ENCODE measurements at places on chromosomes 3 and 15.

DNA sequence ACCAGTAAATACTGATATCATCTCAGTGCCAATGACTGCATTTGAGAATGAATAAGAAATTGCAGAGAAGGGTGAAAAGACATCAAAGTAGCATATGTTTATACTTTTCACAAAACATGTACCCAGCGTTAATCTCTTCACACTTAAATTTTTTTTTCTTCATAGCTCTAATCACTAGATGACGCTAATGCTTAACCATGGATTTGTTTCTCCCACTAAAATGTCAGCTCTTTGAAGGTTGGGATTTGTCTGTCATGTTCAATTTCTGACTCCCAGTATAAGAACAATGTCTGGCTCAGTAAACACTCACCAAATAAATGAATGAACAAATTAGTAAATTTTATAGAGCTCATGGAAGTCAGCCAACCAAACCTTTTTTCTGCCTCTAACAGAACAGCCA lies 78.3 kb upstream of the LMCD1 start:
- DNase-seq: no peak

DNA sequence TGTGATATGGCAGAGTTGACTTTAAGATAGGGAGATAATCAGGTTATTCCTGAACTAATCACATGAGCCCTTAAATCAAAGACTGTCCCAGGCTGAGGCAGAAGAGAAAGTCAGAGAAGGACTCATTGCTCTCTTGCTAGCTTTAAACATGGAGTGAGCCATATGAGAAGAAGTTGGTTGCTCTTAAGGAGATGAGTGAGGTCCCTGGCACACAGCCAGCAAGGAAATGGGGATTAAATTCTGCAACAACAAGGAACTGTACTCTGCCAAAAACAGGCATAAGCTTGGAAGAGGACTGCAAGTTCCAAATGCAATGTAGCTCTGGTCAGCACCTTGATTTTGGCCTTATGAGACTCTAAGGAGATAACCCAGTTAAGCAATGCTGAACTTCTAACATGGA lies 457.0 kb downstream of the PLOD2 start:
- no peak for DNase-seq

GRCh38 chr15:77657634-77658238 lies 25.0 kb upstream of the LINGO1 start:
- no peak for DNase-seq

- DNase-seq: no peak
Measured at GRCh38 chr3:25863416-25863959, 73.6 kb downstream of the OXSM start.

All from GM12891 (cell line).